ENCODE measurements at places on chromosomes 5 and 9.
A peak's percentile ranks its signal among the peaks of the same experiment; 100 is the strongest.

GRCh38 chr9:90249094-90249493 lies 393.5 kb downstream of the DIRAS2 start:
- no peak for DNase-seq

- no peak for DNase-seq
These were observed 182.7 kb upstream of the PPP1R26 start for GRCh38 chr9:135296735-135297455.

GRCh38 chr9:13111778-13112177 lies 167.7 kb downstream of the MPDZ start:
- DNase-seq: no peak

DNA sequence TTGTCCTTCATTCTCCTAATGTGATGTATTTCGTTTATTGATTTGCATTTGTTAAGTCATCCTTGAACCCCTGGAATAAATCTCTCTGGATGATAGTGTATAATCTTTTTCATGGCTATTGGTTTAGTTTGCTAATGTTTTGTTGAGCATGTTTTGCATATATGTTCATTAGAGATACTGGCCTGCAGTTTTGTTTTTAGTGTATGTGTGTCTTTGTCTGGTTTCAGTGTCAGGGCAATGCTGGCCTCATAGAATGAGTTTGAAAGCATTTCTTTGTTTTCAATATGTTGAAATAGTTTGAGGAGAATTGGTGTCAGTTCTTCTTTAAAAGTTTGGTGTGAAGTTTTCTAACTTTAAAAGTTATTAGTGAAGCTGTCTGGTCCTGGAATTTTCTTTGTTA lies 149.6 kb upstream of the ATP10B start:
- DNase-seq: no peak

- no peak for DNase-seq
These were observed 269.5 kb downstream of the ARHGEF28 start for GRCh38 chr5:73895471-73895870.

- no peak for DNase-seq
These were observed 55.1 kb upstream of the S1PR3 start for GRCh38 chr9:88936132-88936531.

GRCh38 chr9:92406477-92406876 lies 2.1 kb upstream of the OGN start:
- no peak for DNase-seq

DNA sequence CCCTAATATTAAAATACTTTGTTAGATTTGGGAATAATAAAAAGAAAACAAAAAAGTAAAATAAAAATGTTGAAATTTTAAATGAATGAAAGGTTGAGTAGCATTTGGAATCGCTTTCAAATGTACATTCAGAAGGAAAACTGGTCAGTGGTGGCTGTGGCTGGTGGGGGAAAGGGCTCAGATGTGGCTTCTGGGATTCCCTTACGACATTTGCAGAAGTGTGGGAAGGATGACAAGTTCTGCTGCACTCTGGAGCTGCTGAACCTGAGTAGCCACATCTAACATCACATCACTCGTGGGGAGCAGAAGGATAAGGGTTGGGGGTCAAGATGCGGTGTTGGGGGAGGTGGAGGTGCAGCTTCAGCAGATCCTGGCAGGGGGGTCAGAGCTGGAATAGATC lies 25.6 kb upstream of the CAST start:
- no peak for DNase-seq

DNA sequence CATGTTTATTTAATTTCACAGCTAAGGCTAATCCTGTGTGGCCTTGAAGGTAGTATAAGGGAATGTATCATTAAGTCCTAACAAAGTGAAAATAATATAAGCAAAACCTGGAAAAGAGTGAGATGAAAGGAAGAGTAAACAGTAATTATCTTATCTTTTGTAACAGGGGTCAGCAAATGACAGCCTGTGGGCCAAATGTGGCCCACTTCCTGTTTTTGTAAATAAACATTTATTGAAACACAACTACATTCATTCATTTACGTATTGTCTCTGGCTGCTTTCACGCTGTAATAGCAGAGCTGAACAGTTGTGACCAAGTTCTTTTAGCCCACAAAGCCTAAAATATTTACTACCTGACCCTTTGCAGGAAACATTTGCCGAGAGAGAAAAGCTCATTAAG lies 78.4 kb upstream of the HTR4 start:
- DNase-seq: no peak

- no peak for DNase-seq
These were observed 413.8 kb upstream of the CD180 start for GRCh38 chr5:67610186-67610912.

GRCh38 chr5:63233911-63234310 lies 655.3 kb downstream of the LRRC70 start:
- no peak for DNase-seq

DNA sequence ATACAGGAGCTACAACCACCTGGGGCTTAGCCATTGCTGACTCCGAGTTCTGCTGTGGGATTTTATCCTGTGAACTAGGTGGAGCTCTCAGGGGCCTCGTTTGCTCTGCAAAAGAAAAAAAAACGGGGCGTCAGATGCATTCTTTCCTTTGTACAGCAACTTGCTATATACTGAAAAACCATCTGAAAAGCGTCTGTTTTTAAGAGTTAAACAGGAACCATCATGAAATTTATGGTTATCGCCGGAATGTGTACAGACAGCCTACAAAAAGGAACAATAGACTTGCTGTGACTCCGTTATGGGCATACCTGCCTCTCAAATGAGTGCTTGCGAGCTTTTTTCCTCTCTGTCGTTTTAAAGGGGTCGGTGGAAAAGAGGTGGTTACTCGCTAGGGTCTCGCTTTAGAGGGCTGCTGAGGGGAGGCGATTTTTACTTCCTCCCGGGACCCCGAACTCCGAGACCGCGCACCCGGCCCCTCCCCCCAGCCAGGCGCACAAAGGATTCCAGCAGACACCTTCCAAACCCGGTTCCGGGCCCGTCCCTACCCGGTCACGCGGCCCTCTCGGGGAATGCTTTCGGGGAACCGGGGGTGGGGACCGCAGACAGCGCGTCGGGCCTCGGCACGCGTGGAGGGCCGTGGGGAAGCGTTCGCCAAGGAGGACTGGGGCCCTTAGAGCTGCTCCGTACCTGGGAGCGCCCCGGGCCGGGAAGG lies 826 bp downstream of the PAIP1 start:
- DNase-seq: peak; percentile 77

- DNase-seq: no peak
These were observed 189.5 kb downstream of the ADAMTS6 start for GRCh38 chr5:65292196-65292595.

All from left hindlimb (tissue), 1 donor.